ENCODE measurements at places on chromosomes 11 and 22.

DNA sequence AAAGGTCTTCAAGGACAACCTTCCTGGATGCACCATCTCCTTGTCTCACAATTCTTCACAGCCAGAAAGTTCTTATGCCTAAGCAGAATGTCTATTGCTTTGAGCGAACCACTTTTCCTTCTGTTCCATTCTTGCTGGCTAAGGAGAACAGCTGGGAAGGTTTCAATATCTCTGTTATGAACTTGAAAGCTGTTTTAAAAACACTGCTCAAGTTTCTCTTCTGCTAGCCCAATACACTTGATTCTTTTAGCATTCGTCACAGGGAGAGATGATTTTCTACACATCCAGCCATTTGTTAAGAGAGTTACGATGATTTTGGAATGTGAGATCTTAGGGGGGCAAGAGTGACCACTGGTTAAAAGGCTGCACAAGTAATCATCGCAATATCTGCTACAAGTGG lies 249.3 kb downstream of the KIRREL3 start:
- DNase-seq, result no peak

DNA sequence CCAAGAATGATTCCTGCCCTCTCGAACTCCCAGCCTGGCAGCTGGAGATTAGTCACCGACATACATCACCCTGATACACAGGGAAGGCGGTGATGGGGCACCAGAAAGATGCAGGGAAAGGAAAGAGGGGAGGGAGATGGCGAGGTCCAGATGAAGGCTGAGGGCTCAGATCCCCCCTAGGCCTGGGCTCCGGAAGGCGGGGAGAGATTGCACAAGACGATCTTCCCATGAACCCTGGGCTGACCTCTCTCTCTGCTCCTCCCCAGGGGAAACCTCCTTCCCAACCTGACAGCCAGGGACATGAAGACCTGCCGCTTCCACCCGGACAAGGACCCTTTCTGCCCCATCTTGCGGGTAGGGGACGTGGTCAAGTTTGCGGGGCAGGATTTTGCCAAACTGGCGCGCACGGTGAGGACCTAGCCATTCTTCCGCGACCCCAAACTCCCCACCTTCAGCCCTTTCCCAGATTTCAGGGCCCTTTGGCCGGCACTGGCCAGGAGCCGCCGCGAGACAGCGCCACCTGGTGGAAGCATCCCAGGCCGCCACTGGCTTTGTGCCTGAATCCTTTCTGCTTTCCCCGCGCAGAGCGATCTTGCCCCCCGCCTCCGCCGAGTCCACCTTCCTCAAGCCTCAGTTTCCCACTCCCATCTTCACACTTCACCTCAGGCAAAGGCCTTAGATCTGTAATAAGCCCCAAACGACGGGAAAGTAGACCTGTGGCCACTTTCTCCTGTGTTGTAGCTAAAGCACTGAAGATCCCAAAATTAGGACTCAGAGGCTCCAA lies 11.5 kb downstream of the P2RX3 start:
- peak; percentile 82 for DNase-seq

DNA sequence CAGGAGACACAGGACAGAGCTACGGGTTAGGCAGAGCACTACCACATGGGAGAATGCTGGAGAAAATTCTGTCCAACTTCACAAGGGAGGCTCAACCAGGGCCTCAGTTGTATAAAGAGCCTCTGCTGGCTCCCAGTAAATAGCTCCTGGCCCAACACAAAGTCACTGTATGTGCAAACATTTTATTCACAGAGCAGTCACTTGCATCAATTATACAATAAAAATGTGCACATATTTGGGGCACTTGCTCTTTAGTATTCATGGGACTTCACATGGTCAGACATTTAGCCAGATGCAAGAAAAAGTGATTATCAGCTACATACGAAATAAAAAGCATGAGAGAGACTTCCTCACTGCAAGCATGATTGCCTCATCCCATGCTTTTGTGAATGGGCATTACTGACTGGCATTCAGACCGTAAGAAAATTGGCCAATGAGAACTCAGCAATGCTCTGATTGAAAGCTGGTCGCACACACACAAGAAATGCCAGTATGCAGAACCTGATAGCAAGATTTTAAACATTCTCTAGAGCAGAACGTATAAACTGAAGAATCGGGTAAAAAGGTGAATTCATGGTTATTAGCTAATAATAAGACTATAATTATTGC lies 39.4 kb downstream of the BLID start:
- DNase-seq, result no peak

DNA sequence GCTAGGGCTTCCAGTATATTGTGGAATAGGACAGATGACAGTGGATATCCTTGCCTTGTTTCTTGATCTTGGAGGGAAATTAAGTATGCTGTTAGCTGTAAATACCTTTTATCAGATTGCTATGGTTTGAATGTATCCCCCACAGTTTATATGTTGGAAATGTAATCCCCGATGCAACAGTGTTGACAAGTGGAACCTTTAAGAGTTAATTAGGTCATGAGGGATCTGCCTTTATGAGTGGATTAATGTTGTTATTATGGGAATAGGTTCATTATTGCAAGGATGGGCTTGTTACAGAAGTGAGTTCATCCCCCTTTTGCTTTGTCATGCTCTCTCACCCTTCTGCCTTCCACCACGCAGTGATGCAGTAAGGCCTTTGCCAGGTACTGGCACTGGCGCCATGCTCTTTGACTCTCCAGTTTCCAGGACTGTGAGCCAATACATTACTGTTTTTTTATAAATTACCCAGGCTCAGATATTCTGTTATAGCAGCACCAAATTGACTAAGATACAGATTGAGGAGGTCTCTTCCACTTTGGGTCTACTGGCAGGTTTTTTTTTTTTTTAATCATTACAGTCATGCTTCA lies 16.4 kb downstream of the CABIN1 start:
- no peak for DNase-seq

GRCh38 chr22:38872831-38873248 lies 824 bp upstream of the CBX6 start:
- peak; percentile 42 for DNase-seq

DNA sequence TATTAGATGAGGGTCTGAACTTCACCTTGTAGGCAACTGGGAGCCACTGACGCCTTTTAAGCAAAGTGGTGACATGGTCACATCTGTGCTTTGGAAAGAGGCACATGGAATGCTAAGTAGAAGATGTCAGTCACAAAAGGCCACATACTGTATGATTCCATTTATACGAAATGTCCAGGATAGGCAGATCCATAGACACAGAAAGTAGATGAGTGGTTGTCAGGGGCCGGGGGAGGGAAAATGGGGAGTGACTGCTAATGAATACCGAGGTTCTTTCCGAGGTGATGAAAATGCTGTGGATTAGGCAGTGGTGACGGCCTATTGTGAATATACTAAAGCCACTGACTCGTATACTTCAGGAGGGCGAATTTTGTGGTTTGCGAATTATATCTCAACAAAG lies 20.6 kb downstream of the NECTIN1 start:
- DNase-seq, result no peak

GRCh38 chr11:6438979-6439571 lies 1.7 kb downstream of the HPX start:
- DNase-seq, result peak; percentile 59

- no peak for DNase-seq
Measured at GRCh38 chr11:108009497-108010370, 1.0 kb downstream of the CUL5 start.

DNA sequence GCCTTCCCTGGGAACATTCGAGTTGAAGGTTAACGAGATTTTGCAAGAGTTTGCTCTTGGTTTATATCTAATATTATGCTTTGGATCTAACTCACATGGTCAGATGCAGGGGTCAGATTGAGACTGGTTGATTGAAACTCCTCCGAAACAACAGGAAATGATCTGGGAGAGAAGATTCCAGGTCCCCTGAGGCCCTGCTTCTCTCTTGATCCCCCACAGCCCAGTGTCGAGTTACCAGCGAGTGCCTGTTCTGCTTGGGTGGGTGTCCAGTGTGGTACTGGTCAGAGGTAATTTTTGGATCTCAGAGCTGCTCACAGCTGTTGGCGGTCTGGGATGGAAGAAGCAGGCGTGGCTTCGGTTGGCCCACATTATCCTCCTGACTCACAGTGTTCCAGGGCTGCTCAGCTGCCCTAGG lies 9.2 kb downstream of the FBLN1 start:
- no peak for DNase-seq

DNA sequence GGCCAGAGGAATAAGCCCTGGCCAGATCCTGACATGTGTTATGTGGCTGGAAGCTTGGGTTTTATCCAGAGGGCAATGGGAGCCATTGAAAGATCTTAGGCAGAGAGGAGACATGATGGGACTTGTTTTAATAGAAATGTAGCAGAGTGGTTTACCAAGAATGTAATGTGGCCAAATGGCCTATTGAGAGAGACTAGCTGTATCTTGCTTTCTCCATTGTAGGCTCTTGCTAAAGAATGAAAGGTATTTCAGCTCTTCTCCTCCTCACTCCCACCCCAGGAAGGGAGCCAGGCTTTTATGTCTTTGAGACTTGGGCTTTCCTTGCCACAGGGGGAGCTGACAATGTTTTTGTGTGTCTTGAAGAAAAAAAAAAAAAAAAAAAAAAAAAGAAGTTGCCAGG lies 82.3 kb downstream of the TRIM29 start:
- no peak for DNase-seq

DNA sequence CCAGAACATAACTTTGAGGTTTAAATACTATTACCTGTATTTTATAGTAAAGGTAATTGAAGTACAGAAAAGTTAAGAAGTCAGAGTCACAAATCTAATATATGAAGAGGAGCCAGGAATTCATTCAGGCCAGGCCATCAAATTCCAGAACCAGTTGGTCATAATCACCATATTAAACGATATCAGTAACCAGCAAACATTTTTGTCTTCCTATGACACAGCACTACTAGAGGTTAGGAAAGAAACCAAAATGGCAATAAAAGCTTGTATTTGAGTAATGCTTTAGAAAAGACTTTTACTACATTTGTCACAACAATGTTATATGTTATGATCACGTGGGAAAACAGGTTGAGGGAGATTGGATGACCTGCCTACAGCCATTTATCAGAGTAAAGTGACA lies 62.2 kb downstream of the DKK3 start:
- no peak for DNase-seq

GRCh38 chr11:76369406-76369805 lies 11.5 kb downstream of the THAP12 start:
- no peak for DNase-seq

DNA sequence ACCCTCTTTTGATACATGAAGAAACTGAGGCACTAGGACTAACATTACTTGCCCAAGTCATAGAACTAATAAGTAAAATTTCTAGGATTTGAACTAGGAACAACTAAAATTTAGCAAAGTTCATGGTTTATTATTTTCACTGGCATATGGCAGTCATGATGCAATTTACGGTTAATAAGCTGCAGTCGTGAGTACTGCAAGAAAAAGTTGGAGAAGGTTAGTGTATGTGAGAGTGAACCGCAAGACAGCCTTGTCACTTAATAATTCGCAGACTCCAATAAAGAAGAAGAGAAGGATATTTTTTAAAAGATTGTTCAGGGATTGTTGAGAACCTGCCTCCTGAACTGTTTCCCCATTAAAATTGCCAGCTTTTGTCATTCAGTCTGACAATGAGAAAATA lies 663.4 kb upstream of the TENM4 start:
- DNase-seq, result no peak

DNA sequence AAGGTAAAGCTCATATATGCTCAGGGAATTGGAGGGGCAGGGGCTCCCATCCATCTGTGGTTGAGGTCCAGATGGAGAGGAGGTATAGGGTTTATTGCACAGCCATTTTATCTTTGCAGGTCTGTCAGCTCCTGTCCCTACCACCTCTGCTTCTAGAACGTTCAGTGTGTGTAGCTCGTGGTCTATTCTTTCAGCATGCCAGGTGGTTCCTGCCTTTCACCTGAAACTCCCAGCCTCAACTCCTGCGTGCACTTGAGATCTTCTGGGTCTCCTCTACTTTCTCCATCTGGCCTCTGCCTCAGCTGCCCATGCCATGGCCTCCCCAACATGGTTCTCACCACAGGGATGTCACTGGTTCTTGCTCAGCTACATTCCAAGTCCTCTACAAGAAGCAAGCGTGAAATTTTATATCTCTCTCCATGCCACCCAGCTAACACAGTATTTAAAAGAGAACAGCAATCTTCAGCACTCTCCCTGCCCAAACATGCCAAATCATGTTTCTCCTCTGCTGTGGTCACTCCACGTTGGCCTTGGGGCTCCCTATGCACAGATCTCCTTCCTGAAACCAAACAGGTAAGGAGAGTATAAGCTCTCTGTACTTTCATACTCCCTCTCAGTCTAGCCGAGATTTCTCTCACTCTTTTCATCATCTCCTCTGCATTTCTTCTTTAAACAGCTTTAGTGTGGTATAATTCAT lies 157.8 kb upstream of the TRPC6 start:
- no peak for DNase-seq

- DNase-seq, result no peak
Measured at GRCh38 chr22:45910928-45911467, 66.0 kb downstream of the WNT7B start.

DNA sequence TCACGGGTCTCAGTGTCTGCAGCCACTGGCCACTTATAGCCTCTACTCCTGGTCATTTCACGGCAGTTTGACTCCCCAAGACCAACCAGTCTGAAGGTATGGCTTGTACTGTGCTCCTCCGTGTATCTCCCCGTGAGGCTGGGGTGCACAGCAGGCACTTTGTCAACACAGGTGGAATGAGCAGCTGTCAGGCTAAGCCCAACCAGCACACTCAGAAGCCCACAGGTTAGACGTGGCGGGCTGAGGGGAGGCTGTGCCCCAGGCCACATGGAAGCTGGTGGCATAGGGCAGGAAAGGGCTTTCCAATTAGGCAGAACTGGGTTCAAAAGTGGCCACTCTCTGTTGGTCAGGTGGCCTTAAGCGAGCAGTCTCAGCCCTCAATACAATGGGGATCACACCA lies 7.0 kb downstream of the TP53I11 start:
- no peak for DNase-seq

DNA sequence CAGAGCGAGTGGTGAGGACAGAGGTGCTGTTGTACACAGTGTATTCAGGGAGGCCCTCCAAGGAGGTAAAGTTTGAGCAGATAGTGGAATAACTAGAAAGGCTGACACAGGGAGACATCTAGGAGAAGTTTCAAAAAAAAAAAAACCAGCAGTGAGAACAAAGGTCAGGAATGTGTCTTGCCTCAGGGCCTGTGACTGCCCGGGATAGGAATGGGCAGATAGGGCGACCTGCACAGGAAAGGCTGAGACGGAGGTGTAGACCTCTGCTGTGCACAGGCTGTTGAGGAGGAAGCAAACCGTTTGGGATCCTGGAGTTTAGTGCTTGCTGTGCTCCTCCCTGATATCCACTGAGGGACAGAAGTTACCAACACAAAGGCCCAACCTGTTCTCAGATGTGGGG lies 406.5 kb upstream of the B3GAT1 start:
- DNase-seq, result no peak
